ENCODE measurements at places on chromosomes 2 and 18.

- DNase-seq, result no peak
Observed at GRCh38 chr2:202337151-202337550, 39.0 kb upstream of the BMPR2 start.

- DNase-seq, result no peak
Observed at GRCh38 chr2:227479865-227480475, 8.0 kb downstream of the AGFG1 start.

GRCh38 chr18:2108591-2108990 lies 462.7 kb downstream of the METTL4 start:
- DNase-seq, result no peak

DNA sequence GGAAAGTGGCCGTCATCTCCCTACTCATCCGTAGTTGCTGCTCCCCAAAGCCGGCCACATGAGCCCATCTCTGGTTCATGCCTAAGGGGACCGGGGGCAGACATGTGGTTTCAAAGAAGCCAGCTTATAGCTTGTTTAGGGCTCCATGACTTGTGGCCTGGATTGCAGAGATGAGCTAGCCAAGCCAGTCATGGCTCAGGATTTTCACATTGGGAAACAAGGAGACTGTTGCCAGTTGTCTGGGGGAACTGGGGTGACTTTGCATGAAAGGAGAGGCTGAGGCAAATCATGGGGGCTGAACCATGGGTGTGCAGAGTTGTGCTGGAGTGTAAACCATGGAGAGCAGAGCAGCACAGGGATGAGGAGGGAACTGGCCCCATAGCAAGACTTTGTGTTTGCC lies 183.0 kb upstream of the APCDD1 start:
- no peak for DNase-seq

- no peak for DNase-seq
Observed at GRCh38 chr2:215930505-215931253, 82.7 kb downstream of the MREG start.

DNA sequence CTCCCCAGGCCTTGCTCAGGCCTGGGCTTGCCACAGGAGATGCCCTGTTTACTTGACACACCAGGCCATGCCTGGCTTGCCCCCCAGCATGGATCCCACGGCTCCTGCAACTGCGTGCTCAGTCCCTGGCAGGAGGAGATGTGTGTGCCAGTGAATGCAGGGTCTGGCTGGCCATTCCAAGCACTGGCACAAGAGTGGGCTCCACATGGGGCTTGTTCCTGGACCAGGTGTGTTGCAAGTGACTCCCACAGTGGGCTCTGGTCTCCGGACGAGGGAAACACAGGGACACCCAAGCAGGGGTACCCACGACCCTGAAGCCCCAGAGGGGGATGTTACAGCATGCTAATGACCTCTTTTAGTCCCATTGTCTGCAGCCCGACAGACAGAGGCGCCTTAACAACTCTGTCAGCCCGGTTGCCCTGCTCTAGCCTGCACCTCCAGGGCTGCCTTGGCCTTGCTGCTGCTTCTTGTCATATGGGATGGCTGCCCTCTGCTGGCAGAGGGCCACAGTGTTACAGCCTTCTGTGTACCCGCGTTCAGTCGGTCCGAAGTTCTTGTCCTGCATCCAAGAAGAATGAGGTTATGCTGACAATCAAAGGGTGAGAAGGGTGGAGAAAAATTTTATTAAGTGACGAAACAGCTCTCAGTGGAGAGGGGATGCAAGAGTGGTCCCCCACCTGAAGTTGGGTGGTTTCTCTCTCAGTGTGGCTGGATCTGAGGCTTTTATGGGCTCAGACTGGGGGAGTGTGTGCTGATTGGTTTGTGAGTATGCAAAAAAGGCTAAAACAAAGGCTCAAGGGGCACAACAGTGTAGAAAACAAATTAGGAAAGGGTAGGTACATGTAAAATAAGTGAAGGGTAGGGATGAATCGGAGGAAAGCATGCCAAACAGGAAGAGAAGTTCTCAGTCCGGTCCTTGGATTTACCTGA lies 180.4 kb downstream of the MBD5 start:
- DNase-seq, result no peak

- DNase-seq, result no peak
Observed at GRCh38 chr2:141062031-141062430, 1068.8 kb downstream of the LRP1B start.

GRCh38 chr2:160085662-160086061 lies 23.2 kb upstream of the PLA2R1 start:
- no peak for DNase-seq

DNA sequence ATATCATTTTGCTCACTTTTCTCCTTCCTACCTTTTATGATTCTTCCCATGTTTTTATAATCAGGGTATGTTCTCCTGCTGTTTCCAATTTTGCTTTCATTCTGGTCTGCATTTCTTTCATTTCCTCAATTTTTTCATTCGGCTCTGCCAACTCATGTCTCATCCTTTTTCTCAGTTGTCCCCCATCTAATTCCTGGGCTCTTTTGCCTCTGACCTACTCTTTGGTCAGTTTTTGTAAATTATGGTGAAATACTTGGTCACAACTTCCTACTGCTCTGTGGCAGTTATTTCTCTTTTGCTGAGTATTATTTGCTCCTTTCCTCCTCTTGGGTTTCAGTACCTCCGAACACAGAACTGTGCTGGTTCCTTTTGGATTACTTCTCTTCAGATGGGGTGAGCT lies 27.5 kb downstream of the MYO7B start:
- no peak for DNase-seq

DNA sequence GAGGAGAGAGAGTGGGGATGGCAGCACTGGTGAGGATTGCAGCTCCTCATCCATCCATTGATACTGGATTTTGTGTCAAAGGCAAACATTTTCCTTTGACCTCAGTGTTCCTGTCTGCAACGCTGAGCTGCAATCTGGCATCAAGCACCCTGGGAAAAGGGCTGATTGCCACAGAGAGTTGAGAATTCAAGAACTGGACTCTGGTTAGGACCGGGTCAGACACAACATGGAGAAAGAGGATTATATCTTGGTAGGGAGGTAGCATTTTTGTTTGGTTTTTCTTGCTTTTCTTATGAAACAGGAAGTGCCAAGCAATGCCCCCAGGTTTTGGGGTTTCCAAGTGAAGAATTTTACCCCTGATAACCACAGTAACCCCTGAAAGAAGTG lies 81.9 kb upstream of the PKDCC start:
- DNase-seq, result no peak

- DNase-seq, result no peak
Observed at GRCh38 chr18:35030277-35030989, 10.8 kb upstream of the MAPRE2 start.

DNA sequence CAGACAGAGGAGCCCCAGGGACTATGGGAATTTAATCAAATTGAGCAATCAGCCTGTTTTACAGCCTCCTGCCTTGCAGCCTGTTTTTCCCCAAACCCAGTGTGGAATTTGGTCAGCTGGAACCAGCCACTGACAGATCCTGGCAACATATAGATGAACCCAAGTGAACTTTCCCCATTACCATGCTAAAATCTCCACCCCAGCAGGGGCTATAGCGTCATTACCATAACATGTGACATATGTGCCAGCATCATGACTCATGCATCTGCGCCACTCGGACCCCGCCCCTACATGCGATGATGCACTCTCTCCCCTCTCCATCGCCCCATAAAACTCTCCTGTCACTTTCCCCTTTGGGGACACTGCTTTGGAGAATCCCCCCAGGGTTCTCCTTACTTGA lies 17.3 kb upstream of the FEZ2 start:
- no peak for DNase-seq

- no peak for DNase-seq
Observed at GRCh38 chr2:242031481-242032019, 162.0 kb downstream of the RTP5 start.

GRCh38 chr2:100940766-100941645 lies 61.1 kb upstream of the RPL31 start:
- DNase-seq, result no peak

GRCh38 chr2:168564641-168565040 lies 108.6 kb downstream of the CERS6 start:
- no peak for DNase-seq

- DNase-seq, result no peak
Observed at GRCh38 chr2:55148269-55148668, 83.8 kb downstream of the CLHC1 start.

DNA sequence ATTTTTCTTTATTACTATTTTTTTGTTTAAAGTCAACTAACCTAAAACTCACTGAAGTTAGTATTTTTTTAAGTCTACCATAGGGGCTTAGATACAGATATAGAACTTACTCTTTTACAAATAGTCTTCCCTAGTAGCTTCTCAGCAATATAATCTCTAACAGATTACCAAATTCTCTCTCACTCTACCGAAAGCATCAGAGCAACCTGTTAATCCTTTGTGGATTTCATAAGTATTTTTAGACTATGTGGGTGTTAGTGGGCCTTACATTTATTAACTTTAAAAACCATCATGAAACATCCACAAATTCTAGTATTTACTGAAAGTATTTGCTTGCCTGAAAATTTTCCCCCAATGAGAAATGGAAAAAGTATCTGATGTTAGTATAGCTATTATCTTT lies 84.6 kb upstream of the TFPI start:
- DNase-seq, result no peak

DNA sequence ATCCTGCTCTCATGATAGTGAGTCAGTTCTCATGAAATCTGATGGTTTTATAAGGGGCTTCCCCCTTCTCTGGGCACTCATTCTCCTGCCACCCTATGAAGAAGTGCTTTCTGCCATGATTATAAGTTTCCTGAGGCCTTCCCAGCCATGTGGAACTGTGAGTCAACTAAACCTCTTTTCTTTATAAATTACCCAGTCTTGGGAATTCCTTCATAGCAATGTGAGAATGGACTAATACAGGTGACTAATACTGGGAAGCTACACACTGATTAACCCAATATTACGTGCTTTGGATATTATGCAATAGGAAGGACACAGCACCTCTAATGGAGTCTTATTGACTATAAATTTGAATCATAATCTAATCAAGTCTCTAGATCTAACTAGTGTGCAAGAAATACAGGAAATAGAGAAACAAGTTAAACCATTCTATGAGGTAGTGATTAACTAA lies 107.2 kb upstream of the ETAA1 start:
- no peak for DNase-seq

DNA sequence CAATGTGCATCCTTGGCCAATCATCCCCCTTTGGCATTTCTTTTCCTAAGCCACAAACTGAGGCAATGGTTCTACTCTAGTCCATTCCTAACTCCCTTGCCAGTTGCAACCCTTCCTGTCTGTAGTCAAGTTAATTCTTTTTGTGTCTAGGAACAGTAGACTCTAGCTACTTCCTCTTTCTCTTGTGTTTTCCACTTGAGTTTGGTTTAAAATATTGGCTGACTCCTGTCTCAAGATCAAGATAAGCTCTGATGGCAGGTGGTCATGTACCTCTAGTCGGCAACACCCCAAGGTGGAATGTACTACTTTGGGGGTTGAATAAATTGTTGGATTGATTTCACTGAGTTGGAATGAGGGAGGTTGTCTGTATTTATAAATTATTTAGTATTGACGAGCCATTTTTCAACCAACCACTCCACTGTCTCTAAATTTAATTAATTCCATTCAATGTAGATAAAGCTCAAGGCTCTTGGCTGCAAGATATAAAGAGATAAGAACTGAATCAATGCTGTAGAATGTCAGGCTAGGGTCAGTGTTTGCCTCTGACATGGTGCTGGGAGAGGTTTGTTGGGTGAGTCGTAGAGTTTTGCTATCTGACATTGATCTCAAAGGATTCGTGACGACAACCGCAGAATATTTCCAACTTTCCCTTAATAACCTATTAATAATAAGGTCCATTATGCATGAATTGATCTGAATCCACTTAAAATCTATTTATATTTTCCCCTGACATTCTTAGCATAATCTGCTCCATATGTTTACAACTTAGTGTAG lies 188.7 kb upstream of the APCDD1 start:
- DNase-seq, result no peak

GRCh38 chr18:25518716-25519053 lies 166.7 kb upstream of the ZNF521 start:
- DNase-seq, result no peak

GRCh38 chr18:26630596-26630995 lies 82.2 kb upstream of the KCTD1 start:
- DNase-seq, result no peak

DNA sequence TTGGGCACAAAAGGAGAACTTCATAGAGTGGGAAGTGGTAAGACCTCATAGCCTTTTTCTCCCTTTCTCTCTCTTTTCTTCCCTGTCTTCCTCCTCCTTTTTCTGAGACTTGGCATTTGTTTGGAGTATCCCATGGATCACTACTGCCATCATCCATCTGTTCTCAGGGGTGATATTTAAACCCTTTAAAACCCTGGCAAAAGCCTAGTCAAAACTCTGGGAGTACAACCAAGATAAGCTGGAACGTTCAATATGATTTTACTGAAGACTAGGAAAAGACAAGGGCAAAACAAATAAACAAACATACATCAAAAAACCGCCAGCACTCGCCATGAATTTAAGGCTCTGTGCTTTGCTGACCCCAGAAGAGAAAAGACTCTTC lies 253.4 kb downstream of the CLIP4 start:
- no peak for DNase-seq

- no peak for DNase-seq
Observed at GRCh38 chr2:54524226-54524991, 68.3 kb downstream of the SPTBN1 start.

DNA sequence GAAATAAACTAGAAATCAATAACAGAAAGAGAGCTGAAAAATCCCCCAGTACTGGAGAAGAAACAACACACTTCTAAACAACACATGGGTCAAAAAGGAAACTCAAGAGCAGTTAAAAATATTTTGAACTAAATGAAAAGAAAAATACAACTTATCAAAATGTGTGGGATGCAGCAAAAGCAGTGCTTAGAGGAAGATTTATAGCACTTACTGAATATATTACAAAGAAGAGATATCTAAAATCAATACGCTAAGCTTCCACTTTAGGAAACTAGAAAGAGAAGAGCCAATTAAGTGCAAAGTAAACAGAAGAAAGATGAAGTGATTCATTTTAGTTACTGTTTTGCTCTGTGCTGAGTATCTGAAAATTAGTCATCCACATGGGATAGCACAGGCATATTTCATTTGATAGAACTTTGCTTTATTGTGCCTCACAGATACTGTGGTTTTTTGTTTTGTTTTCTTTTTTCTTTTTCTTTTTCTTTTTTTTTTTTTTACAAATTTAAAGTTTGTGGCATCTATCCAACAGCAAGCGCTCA lies 17.0 kb downstream of the TGFA start:
- DNase-seq, result no peak

DNA sequence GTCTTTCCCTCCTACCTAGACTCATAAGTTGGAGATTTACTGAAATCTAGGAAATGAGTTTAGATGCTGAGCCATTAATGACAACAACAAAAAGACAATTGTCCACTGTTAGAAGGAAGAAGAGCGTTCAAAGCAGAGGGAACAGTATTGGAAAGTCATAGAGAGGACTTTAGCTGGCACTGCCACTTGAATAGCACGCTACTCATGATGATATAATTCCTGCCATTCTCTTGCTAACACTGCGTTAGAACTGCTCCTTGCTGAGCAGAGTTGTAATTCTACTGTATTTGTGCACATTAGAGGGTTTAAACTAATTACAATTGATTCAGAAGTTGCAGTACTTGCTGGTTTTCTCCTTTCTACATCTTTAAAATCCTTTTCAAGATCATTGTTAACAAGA lies 9.0 kb upstream of the AFTPH start:
- DNase-seq, result no peak

GRCh38 chr2:7906431-7906830 lies 775.4 kb upstream of the ID2 start:
- no peak for DNase-seq

GRCh38 chr2:77270433-77270832 lies 251.7 kb downstream of the LRRTM4 start:
- no peak for DNase-seq
